ENCODE measurements at places on chromosomes 4 and X. TPM values are rescaled to one million over a fixed set of nuclear protein-coding genes. Genes with fewer than 3 reads are reported as not detected.

GSPT2 gene
- 15.8 TPM for total RNA-seq

TCEAL7 gene
- 86.6 TPM for total RNA-seq

DOK7 gene
- total RNA-seq: not detected

- DNase-seq: no peak
Measured at GRCh38 chrX:7074148-7074907, 73.2 kb upstream of the STS start.

DNA sequence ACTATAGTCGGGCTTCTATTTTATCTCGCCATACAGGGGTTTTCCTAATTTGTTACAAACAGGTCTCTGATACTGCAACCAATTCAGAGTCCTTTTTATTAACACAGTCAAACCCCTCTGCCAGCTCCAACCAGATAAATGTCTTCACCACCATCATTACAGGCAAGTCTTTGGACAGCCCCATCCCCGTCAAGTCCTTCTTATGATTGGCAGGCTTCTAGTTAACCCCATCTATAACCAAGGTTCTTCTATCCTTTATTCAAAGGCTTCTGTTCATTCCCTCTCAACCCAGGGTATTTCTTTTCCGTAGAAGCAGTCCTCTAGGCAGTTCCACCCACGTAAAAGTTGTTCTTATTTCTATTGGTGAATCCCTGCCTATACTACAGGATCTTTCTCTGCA, 29.9 kb upstream of the FOXR2 start:
- no peak for DNase-seq
